ENCODE measurements at places on chromosomes 12 and 14.

DNA sequence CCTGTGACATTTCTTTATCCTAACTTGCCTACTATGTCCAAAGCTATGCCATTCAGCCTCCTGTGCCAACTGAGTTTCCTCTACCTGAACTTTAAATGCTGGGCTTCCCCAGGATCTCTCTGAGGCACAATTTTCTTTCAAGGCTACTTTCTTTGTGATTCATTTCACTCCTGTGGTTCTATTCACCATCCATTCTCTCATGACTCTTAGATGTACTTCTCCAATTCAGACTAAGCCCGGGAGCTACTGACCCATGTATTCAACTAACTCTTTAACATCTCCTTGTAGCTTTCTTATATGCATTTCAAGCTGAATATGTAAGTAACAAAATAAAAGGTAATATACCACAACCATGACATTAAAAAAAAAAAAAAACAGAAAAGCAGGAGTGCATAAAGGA lies 738.9 kb upstream of the USP15 start:
- no peak for DNase-seq

DNA sequence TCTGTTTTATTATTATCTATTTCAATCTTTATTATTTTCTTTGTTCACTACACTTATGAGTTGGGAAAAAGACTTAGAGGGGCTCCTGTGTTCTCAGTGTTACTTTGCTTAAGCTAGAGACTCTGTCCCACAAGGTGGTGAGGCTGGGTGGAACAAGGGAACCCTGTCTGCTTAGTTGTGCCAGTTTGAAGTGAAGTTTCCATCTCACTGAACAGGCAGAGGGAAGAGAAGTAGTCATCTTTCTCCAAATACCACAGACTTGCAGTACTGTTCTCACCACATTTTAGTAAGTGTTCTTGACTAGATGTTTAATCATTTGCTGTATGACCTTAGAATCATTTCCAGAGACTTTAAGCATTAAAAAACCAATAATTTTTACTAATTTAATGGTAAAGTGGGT lies 195.7 kb upstream of the NEDD1 start:
- no peak for DNase-seq

- DNase-seq: no peak
Measured at GRCh38 chr12:57887631-57888408, 41.3 kb upstream of the CTDSP2 start.

- DNase-seq: peak; percentile 79
Measured at GRCh38 chr14:69153152-69153872, 393 bp upstream of the DCAF5 start.

- DNase-seq: no peak
Measured at GRCh38 chr14:94771158-94771905, 1.4 kb upstream of the GSC start.

All from cortex of kidney (tissue), 1 donor.